ENCODE measurements at places on chromosomes 12 and 14.

DNA sequence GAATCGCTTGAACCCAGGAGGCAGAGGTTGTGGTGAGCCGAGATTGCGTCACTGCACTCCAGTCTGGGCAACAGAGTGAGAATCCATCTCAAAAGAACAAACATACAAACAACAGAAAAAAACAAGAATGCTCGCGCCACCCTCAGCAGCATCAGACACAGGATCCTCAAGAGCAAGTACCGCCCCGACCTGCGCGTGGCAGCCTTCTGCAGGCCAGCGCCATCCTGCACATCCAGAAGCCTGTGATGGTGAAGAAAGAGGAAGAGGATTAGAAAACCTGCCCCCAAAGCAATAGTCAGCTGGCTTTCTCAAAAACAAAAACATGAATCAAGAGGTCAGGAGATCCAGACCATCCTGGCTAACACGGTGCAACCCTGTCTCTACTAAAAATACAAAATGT, 30.0 kb upstream of the EID3 start:
- DNase-seq: no peak

- peak; percentile 5 for DNase-seq
Observed at GRCh38 chr12:9707864-9708808, 24.8 kb downstream of the CLECL1 start.

- no peak for DNase-seq
Observed at GRCh38 chr12:29216797-29217575, 67.9 kb downstream of the FAR2 start.

DNA sequence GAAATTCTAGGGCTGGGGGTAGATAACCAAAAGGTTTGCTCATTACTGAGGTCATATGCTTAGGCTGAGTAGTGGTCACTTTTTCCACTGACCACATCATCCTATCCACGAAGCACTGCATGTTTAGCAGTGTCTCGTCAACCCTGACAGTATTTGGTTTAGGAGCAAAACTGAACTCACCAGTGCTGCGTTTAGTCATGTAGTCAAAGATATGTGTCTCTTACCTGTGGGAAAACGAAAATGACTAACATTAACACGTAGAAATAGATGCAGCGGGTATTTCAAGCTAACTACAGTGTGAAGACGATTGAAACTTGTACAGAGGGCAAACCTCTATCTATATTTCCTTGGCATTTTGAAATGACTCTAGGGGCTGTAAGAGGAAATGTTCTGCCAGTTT, 34.6 kb downstream of the MTHFD1 start:
- DNase-seq: no peak

DNA sequence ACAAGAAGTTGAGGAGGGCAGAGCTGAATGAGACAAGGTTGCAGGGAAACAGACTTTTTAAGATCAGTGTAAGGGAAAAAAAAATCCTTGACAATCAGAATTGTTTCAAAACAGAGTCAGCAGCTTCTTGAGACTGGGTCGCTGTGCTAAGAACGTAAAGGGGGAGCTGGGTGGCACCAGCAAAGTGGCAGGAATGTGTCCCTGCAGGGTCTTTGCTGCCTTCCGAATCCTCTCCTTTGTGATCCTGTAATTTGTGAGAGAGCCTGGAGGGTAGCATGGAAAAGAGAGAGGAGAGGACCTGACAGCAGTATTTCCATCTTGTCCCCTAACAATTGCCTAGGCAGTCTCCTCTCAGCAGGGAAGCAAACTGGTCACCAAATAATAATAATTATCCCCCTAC, 472.8 kb downstream of the RGS6 start:
- DNase-seq: no peak

DNA sequence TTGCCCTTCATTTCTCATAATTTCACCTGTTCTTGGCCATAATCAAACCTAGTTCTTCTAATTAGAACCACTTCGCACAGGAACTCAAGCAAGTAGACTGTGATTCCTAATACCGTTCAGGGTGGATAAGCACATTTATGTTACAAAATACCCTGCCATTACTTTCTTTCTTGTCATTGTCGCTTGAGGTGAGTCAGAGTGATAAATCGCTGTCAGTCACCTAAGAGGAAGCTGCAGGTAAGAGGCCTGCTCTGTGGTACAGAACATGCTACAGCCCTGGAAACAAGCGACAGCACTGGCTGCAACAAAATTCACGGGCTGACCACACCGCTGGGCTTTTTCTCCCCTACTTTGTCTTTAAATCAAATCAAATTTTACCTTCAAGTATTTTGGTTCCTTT, 218.2 kb downstream of the ANO6 start:
- no peak for DNase-seq

DNA sequence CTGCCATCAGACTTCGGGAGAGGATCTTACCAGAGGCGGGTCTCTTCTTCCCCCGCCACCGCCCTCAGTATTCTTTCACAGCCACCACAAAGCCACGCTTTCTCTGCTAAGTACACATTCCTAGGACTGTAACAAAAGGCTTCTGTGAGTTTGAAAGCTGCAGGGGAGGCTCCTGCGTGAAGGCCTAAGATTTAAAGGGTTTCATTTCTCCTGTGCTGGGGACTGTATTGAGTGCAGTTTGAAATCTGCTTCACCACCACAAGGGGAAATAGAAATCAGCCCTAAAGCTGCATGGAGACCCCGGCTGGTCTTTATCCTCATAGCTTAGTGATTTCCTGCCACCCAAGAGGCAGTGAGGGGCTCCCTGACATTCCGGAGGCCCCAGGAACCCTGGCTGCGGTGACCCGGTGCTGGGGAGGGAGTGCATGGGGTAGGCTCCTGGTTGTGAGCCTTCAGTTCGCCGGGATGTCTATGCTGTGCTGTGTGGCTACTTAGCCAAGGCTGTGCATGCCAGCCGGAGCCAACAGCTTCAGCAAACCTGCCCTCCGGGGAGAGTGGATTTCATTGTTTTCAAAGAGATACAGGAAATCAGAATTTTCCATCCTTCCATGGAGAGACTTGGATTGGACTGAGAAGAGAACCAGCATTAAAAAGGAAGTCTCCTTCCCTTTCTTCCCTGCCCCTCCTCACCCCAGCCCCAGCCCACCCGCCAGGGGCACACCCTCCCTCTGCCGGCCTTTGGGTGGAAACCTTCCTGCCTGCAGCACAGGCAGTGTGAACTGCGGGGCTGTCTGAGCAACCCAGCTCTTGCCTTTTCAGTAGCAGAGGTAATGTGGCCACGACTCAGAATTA, 163.3 kb downstream of the ETV6 start:
- DNase-seq: peak; percentile 19

DNA sequence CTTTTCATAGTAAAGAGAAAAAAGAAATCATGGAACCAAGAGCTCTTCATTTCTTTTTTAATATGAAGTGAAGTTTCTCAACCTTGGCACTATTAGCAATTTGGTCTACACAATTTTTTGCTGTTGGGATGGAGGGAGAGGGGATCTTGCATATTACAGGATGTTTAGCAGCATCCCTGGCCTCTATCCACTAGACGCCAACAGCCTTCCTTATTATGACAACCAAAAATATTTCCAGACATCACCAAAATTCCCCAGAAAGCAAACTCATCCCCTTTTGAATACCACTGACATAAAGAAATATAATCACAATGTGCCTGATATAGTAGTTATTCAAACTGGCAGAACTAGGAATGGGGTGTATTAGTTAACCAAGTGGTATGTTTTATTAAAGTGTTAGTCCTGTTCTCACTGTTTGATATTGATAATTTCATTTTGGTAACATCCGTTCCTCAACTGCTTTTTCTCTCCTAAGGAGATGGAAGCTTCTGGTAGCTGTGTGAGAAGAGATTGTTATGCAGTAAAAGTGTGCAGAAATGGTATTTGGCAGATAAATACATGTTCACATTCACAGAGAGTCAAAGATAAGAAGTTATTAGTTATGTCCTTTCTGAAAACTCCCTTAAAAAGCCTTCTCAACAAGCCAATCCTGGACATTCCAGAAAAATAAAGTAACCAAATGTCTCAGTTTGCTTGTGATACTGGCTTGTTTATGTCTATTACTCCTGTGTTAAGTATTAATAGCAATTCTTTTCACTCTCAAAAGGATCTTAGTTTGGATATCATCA, 699.9 kb downstream of the C12orf50 start:
- no peak for DNase-seq

DNA sequence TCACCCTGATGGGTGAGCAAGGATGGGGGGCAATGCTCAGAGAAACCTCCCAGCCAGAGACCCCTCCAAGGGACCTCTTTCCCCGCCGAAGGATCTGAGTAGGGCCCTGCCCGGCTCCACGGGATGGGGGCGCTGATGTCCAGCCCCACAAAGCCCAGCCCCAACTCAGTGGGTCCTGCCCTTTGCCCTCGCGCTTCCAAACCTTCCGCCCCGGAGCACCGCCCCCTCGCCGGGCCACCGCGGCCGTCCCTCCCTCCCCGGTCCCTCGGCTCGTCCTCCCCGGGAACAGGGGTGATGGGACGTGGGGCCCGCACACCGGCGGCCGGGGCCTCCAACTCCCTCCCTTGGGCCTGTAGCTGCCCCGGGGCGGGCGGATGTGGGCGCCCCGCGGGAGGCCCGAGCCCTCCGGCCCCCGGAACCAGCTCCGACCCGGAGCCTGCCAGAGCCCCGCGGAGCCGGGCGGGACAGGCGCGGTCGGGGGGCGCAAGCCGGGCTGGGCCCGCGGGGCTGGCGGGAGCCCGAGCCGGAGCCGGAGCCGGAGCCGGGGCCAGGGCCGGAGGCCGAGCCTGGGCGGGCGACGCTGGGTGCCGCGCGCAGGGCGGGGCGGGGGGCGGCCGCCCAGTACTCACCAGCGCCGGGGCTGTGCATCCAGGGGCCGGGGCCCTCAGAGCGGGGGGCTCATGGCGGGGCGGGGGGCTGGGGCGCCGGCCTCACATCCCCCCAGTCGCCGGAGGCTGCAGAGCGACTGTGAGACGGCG, 386 bp downstream of the HDAC7 start:
- no peak for DNase-seq

GRCh38 chr12:122062832-122063693, 15.5 kb upstream of the MLXIP start:
- DNase-seq: no peak

DNA sequence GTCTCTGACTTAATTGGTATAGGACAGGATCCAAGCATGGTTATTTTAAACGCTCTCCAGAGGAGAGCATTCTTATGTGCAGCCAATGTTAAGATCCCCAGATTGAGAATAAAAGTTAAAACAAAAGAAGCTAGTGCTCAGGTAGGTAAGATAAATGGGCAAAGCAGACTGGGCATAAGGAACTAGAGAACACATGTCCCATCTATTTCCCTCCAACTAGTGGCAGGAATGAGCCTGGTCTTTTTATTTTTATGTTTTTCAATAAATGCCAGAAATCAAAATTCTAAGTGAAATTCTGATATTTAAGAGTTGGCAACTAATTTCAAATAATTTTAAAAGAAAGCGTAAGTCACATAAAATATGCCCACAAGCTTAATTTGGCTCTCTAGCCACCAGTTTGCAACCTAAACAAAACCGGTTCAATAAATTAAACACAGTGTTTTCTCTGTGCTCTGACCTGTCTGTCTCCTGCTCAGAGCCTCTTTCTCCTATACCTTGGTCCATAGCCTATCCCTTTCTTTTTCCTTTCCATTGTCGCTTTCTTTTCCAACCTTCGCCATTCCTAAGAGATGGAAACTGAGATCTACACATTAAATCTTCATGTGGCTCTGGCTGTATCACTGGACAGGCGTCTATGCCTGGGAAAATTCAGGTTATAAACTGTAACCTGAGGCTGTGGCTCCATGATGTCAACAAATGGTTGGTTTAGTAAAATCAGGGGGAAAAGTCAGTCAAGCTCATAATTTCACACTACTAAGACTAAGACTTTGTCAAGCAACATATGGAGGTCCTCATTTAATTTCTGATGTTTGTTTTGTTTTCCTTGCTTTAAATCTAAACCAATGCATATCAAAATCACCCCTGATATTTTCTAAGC, 5.5 kb downstream of the SLC38A1 start:
- DNase-seq: no peak

DNA sequence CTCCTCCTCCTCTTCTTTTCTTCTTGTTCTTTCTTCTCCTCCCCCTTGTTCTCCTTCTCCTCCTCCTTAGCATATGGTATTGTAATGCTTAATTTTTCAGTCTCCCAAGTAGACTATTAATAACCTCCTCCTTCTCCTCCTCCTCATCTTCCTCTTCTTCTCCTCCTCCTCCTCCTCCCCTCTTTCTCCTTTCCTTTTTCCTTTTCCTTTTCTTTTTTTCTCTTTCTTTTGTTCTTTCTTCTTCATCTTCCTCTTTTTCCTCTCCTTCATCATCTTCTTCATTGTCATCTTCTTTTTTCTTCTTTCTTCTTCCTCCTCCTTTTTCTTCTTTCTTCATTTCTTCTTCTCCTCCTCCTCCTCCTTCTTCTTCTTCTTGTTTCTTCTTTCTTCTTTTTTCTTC, 251.6 kb upstream of the ARHGAP5 start:
- no peak for DNase-seq

- no peak for DNase-seq
Observed at GRCh38 chr14:59308673-59309072, 120.2 kb downstream of the DAAM1 start.

GRCh38 chr14:31189346-31190218, 18.0 kb downstream of the HECTD1 start:
- DNase-seq: no peak
